ENCODE measurements at places on chromosomes 6 and 20.

- DNase-seq: no peak
Observed at GRCh38 chr20:24277196-24277595, 192.2 kb upstream of the SYNDIG1 start.

- DNase-seq: peak; percentile 67
Observed at GRCh38 chr20:33859157-33859695, 48.1 kb downstream of the CHMP4B start.

GRCh38 chr20:12575352-12576095, 433.2 kb upstream of the SPTLC3 start:
- no peak for DNase-seq

DNA sequence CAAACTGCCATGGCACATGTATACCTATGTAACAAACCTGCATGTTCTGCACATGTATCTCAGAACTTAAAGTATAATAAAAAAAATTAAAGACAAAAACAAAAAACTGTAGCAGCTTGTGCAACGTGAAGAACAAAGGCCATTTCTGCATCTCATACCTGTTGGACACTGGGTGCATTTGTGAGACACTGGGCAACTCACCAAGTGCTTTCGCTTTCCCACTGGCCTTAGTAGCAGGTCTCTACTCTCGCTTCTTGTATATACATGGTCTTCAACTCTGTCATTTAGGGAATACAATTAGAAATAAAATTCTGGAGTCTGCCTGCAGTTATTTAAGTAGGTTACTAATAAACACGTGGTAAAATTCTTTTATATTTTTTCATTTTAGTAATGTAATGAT, 423.8 kb downstream of the CBLN4 start:
- no peak for DNase-seq

DNA sequence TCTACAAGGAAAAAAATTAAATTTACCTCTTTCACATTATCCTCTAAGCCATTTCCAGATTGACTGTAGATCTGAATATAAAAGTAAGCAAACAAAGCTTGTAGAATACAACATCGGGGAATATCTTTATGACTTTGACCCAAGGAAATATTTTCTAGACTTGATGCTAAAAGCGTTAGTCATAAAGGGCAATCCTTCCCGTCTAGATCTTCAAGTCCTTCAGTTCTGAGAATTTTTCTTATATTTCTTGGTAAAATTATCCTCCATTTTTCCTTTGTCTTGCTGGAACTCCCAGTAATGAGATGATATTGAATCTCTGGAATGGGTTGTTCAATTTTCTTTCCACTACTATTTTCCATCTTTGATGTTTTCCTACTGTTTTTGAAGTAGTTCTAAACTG, 77.8 kb upstream of the ZNF184 start:
- no peak for DNase-seq

- no peak for DNase-seq
Observed at GRCh38 chr6:89984926-89985750, 90.9 kb downstream of the GJA10 start.

DNA sequence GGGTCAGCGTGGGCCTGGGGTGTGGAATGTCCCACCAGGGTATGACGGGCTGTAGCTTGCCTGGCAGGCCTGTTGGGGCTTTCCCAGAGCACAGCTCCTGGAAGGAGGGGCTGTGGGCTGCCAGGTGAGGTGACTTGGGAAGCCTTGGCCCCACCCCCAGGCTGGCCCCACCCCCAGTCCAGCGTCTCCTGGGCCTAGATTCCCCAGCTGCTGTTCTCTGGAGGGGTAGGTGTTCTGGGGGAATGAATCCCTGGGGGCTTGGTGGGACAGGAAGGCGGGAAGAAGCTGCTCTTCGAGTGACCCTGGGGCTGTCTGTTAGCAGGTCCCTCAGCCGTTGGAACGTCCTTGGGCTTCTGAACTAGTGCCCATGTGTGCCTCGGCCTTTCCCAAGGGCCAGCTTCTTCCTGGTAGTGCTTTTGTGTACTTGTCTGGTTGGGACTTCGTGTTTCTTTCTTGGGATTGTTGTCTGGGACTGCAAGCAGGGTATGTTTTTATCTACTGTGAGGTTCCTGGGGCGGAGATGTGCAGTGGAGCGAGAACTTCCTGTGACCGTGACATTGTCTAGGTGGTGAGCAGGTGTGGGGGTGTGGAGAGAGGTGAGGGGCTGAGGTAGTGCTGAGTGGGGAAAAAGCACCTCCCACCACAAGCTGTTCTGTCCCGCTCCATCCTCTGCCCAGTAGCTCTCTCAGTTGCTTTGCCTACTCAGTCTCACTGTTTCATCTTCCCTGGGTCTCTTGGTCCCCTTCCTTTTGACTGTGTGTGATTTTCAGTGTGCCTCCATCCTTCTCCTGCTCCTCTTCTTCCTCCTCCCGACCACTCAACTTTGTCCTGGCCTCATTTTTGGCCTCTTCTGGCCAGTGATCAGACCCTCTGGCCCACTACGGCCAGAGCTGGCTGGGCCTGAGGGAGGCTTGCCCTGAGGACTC, 1.3 kb upstream of the DDR1 start:
- DNase-seq: peak; percentile 44

DNA sequence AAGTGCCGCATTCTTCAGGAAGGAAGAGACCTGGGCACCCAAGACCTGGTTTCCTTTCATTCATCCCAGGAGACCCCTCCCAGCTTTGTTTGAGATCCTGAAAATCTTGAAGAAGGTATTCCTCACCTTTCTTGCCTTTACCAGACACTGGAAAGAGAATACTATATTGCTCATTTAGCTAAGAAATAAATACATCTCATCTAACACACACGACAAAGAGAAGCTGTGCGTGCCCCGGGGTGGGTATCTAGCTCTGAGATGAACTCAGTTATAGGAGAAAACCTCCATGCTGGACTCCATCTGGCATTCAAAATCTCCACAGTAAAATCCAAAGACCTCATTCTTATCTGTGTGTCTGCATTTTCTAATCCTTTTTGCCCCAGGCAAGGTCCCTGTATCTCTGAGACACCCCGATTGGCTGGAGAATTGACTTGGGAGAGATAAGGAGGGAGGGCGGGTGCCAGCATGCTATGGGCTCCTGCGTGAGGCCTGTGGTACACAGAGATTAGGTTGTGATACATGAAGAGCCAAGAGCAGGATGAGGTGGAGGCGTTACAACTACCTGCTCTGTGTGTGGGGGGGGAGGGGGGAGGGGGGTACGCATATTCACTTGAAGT, 4.8 kb downstream of the MUC21 start:
- no peak for DNase-seq

Data from CD4-positive, alpha-beta T cell treated with Interleukin-17A for 4 hours (primary cell).